ENCODE measurements at places on chromosomes 1 and 21.

DNA sequence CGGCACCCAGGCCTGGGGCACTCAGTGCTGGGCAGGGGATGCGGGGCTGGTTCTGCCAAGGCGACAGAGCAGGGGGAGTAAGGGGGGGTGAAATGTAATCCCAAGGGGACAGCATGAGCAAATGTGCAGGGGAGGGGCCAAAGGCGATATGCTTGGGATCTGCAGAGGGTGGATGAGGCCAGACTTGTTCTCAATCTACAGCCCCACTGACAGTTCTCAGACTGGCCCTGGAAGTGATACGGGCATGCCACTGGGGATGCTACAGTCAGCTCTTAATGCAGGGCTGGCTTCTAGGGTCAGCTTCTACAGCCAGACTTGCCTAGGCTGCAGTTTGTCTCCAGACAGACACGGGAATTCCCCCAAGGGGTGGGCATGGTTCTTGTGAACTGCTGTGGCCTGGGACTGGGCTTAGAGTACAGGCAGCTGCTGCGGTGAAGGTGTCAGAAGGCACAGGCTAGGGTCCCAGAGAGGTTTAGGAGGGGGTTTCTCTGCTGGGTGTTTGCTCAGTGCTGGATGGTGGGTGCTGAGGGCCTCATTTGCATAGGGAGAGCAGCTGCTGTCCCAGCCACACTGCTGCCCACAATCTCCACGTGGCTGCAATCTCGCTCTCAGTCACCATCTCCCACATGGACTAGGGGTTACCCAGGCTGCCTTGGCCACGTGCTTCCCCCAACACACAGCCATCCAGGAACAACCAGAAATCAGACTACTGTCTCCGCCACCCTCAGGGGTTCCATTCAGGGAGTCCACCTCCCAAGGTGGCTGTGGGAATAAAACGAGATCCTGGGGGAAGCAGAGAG lies 190.1 kb downstream of the HIVEP3 start:
- DNase-seq, result no peak

DNA sequence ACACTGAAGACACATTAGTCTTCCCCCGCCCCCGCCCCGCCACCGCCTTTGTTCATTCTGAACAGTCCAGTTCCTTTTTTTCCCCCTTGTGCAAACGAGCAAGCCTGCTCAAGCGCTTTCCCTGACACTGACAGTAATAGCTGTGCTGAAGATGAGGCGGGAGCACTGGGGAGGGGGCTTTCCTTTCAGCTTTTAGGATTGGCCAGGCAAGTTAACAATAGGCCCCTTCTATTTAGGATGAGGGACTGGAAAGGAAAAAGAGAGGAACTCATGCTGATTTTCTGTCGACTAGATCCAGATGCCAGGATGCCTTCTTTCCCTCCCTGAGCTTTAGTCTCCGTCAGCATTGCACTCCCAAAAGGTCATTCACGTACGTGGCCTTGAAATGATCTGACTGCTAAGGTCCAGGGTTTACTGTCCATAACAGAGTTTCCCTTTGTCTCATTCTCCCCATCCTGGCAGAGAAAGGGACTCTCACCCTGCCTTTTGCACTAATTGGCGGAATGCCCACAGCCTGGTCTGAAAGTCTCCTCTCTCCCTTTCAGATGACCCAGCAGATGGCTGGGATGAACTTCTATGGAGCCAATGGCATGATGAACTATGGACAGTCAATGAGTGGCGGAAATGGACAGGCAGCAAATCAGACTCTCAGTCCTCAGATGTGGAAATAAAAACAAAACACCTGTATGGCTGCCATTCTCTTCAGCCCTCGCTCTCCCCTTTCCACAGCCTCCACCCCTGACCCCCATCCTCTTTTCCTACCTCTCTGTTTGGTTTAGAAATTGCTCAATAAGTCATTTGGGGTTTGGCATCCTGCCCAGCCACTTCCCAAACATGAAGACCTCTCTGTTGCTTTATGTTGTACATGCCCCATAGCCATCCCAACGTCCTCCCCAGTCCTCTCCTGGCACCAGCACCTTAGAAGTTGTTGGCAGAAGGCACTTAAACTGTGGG lies 28.6 kb upstream of the ZFP69B start:
- DNase-seq, result peak; percentile 9

- DNase-seq, result no peak
Measured at GRCh38 chr1:45304311-45305081, 22.2 kb upstream of the HPDL start.

- no peak for DNase-seq
Measured at GRCh38 chr1:19625291-19625937, 18.7 kb upstream of the NBL1 start.

DNA sequence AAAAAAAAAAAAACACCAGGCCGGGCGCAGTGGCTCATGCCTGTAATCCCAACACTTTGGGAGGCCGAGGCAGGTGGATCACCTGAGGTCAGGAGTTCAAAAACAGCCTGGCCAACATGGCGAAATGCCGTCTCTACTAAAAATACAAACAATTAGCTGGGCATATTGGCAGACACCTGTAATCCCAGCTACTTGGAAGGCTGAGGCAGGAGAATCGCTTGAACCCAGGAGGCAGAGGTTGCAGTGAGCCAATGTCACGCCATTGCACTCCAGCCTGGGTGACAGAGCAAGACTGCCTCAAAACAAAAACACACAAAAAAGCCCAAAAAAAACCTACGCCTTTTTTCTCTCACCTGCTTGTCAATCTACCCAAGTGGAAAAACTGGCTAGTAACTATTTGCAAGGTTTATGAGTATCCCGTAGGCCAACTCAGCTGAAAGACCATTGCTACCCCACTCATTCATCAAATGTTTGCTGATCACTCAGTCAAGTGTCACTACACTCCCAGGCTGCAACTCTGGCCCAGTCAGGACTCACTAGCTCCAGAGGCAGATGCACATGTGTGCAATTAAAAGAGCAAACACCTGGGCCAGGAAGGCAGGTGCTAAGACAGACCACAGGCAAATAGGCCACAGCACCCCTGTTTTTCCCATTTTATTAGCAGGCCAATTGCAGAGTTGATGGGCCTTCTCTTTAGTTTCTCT lies 2.0 kb downstream of the CSRP1 start:
- DNase-seq, result no peak

DNA sequence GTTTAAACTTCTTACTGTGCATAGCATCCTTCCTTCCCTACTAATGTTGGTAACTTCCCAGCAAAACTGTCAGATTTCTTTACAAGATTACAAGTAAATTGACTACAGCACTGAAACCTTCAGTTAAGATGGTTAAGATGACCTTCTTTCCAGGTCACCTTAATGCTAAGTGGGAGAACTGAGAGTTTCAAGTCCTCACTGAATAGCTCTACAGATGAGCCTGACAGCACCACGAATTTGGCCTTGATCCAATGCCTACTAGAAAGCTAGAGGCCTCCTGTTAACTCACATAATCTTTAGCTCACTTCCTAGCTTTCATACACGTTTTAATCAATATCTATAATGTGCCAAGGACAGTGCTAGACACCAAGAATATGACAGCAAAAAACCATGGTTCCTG lies 276.0 kb upstream of the PLD5 start:
- DNase-seq, result no peak

DNA sequence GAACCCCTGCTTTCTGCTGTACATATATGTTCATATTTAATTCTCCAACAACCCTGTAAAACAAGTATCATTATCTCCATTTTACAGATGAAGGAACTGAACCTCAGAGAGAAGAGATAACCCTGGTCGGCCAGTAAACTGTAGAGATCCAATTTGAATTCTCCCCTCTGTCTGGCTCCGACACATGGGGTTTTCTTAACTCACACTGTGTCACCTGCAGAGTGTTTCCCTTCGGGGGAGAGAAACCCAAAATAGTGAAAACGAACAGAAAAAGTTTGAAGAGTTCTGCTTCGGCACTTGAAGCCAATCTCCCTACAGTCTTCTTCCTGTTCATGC lies 17.4 kb upstream of the BCAR3 start:
- no peak for DNase-seq

DNA sequence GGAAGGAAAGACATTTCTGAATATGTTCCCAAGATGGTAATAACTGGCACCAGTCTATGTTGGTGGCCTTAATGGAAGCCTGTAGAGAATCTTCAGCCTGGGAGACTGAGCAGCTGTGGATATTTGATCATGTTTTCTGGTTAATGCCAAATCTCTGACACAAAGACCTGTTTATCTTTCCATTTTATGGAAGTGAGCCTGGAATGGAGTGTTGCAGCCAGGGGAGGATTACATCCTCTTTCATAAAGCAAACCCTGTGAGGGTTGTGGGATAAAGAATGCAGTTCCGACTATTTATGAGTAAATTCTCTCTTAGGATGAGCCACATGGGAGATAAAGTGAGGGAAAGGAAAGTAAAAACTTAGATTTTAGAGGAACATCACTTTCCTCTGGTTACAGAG lies 144.1 kb downstream of the PCP4 start:
- DNase-seq, result no peak

- no peak for DNase-seq
Measured at GRCh38 chr1:155113450-155113980, 14.2 kb upstream of the EFNA1 start.

- no peak for DNase-seq
Measured at GRCh38 chr1:156749419-156750118, 1.9 kb downstream of the HDGF start.

DNA sequence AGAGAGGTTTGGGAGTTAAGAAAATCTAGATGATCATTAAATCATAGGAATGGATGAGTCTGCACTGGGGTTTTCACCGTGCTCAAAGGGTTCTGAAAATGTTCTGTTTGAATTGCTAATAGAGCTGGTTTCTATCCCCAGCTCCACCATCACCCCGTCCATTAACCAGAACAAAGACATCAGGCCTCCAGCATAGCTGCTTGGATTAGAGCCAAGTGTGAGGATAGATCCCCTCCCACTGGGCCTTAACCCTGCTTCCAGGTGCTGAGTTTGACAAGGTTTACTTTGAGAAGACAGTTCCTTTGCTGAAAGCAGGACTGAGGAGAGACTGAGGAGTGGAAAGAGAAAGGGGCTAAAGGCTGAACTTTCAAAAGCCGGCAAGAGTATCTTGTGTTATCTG lies 48.3 kb downstream of the MPZL1 start:
- no peak for DNase-seq
